ENCODE measurements at places on chromosomes 2 and 18.

DNA sequence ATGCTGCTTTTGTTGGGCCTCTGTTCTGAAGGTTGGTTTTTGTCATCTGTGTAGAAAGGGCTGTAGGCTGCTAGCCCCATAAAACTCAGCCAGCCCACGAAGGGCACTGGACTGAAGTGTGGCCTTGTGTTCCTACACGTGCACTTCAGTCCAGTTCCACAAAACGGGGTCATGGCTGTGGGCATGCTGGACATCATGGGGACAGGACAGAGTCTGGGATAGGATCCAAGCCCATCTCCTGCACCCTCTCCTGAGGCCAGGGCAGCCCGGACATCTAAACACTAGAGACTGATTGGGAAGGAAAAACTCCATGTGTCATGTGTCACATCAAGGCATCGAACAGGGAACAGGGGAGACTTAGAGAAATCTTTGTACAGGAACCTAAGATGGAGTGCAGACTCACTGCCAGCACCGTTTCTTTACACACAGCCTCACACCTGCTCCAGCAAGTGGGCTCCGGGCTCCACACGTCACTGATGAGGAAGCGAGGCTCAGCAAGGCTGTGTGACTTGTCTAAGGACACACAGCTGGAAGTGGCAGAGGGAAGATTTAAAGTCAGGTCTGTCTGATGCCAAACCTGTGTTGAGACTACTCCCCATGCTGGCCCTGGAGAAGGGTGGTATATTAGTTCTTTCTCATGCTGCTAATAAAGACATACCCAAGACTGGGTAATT lies 74.8 kb upstream of the BCL2L11 start:
- DNase-seq, result no peak

GRCh38 chr18:79332646-79333045 lies 63.1 kb upstream of the NFATC1 start:
- no peak for DNase-seq

- no peak for DNase-seq
Observed at GRCh38 chr18:26307161-26307773, 81.0 kb downstream of the TAF4B start.

- DNase-seq, result peak; percentile 16
Observed at GRCh38 chr2:46187112-46187618, 110.0 kb upstream of the EPAS1 start.

DNA sequence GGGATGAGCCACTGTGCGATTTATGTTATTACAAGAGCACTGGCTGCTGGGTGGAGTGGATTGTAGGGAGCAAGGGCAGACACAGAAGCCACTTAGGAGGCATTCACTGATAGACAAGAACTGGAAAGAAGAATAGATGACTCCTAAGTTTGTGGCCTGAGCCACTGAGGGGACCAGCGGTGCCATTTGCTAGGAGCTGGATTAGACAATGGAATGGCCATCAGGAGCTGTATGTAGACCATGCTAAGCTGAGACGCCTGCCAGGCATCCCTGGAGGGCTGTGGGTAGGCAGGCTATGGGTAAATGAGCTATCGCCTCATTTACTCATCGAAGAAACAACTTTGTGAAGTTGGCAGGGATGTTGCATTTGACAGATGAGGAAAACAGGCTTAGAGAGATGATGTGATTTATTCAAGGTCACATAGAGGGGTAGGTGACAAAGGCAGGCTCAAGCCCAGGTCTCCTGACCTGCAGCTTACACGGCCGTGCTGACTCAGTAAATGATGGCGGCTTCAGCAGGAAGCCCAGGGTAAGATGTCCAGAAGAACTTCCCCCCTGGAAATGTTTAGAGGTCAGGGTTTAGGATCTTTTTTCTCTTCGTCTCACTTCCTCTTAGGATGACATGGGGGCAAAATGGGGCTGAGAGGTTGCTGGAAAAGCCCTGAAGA lies 2.8 kb downstream of the MFSD2B start:
- no peak for DNase-seq

DNA sequence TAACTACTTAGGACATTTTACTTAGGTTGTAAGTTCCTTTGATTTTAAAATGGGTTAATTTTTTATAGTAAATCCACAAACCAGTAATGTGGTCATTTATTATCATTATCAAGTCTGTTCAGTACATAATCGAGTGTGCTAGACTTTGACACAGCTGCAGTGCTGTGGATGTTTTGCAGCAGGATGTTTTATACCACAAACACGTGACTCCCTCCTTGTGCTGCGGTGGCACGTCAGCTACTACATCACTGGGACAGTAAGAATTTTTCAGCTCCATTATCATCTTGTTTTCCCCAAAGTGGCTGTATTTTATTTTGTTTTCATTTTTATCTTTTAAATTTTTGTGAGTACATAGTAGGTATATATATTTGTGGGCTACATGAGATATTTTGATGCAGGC lies 70.0 kb downstream of the ATP9B start:
- DNase-seq, result no peak

GRCh38 chr2:57760381-57760801 lies 286.2 kb upstream of the VRK2 start:
- no peak for DNase-seq

DNA sequence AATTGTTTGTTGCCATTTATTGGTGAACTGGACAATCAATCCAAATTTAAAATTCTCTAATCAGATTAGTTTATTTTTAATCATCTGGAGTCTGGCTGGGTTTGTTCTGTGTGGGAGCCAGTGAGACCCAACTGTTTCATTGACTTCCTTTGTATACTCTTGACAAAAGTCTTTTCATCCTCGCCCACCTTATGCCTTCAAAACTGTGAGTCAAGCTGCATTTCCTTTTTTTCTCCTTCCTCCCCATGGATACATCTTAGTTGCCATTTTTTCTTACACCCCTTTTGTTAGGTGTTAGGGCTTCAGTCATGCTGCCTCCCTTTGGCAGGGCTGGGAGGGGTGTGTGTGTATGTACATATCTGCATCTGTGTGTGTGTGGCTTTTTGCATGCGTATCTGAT lies 117.6 kb downstream of the PRKCE start:
- no peak for DNase-seq

DNA sequence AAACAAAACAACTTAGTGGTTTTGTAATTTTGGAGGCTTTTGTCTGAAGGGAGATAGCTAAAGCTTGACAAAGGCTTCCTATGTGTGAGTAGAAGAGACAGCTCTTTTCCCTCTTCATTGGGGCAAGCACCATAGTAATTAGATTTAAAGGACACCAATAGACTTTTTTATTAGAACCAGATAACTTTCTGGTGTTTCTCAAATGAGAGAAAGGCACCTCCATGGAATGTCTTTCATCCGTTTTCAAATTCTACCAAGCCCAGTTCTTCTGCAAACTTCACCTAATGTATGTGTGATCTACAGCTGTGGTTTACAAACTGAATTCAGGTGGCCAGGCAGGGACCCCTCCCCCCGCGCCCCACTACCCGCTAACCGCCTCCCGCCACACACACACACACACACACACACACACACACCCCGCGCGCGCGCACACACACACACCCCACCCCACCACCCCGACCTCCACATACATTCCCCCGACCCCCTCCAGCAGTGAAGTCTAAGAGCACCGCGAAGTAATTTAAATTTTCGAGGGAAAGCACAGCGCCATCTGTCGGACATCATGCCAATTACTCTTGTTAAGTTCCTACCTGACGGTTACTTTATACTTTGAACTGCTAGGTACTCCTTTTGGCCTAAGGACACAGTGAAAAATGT lies 31.6 kb upstream of the PPP1R1C start:
- DNase-seq, result peak; percentile 44
